ENCODE measurements at places on chromosomes 1 and 21.

- DNase-seq = no peak
These were observed 67.3 kb downstream of the SLC35F3 start for GRCh38 chr1:233971753-233972152.

- peak; percentile 32 for DNase-seq
These were observed 23.0 kb upstream of the DMBX1 start for GRCh38 chr1:46466477-46467182.

DNA sequence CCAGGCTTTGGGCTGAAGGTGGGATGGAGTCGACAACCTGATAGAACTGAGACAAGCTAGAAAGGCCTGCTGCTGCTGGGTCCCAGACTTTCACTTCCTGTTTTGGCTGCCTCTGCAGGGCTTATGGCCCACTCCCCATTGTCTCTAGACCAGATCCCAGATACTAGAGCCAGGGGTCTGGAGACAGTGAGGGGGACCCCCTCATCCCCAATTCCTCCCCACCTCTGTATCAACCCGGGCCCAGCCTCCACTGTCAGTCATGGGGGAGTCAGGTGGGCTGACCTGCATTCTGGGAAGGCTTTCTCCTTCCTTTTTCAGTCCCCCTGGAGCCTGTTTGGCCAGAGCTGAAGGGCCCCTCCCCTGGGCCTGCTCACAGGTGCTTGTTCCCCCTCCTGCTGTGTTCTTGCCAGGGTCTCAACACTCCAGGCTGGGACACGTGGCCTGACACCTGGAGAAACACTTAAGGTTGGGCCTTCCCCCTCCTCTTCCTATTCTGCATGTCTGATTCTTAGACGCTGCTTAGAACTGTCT is 18.0 kb upstream of the ETV3L start:
- peak; percentile 18 for DNase-seq

DNA sequence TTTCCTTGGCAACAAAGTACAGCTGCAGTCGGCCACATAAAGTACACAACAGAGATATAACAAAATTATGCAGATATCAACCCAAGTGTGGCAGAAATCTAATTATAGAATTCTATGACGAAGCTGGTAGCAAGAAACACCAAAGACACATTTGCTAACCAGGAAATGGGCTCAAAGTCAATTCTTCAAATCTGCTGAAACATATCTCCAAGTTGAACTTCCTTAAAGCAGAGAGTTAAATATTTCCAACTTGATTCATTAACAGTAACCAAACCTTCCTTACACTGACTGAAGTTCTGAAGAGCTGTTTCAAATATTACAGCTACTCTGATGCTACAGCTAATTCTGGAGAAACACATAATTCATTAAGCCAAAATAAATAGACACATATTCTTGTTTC is 67.6 kb upstream of the SDC3 start:
- DNase-seq = no peak

- DNase-seq = no peak
These were observed 2.2 kb downstream of the TGFB2 start for GRCh38 chr1:218347336-218347722.

DNA sequence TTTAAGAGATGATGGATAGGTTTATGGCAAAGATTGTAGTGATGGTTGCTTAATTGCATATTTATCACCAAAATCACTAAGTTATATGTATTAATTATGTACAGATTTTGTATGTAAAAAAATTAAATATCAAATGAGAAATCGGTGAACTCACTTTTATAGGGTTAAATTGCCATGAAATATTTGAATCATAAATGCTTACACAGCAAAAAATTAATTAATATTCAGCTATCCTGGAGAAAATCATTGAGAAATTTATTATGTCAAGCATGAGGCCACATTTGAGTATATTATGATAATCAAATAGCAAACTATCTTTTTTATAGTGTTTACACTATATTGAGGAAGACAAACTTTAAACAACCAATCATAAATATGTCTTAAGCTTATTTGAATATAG is 239.4 kb upstream of the BRINP3 start:
- DNase-seq = no peak

GRCh38 chr1:67700692-67701410 is 15.8 kb downstream of the GADD45A start:
- DNase-seq = no peak

GRCh38 chr1:174874331-174875053 is 125.3 kb upstream of the CACYBP start:
- DNase-seq = no peak

DNA sequence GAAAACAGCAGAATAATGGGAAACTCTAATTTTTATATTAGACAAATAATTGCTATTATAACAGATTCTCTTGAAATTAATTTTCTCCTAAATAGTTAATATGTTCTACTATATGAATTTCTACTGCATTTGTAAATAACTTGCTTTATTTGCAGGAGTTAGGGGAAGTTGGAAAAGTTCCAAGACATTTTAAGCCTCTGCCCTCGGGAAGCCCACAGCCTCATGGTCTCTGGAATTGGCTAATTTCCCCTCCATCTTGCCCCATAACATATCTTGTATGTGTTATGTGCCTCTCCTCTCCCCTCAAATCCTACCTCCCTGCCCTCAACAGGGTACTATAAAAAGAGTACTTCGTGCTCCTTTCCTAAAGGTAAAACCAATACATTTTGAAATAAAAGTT is 271.4 kb upstream of the NR5A2 start:
- no peak for DNase-seq

DNA sequence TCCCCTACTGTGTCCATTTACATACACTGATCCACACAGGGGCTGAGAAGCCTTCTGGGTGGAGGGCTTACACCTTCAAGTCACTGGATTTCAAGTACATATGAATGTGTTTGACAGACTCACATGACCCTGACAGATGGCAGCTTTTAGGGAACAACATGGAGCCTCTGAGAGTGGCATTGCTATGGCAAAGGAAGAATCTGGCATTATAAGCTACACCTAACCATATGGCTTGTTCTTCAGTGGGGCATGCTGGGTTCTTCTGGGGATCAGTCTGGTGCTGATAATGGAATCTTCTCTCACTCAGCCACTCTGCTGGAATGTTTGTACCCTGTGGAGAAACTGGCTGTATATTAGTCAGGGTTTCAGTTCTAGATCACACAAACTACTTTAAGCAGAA is 68.5 kb upstream of the PDE4B start:
- DNase-seq = no peak

- DNase-seq = no peak
These were observed 6.3 kb upstream of the TTC34 start for GRCh38 chr1:2807678-2808385.

GRCh38 chr1:200380589-200381021 is 29.2 kb downstream of the ZNF281 start:
- DNase-seq = no peak

DNA sequence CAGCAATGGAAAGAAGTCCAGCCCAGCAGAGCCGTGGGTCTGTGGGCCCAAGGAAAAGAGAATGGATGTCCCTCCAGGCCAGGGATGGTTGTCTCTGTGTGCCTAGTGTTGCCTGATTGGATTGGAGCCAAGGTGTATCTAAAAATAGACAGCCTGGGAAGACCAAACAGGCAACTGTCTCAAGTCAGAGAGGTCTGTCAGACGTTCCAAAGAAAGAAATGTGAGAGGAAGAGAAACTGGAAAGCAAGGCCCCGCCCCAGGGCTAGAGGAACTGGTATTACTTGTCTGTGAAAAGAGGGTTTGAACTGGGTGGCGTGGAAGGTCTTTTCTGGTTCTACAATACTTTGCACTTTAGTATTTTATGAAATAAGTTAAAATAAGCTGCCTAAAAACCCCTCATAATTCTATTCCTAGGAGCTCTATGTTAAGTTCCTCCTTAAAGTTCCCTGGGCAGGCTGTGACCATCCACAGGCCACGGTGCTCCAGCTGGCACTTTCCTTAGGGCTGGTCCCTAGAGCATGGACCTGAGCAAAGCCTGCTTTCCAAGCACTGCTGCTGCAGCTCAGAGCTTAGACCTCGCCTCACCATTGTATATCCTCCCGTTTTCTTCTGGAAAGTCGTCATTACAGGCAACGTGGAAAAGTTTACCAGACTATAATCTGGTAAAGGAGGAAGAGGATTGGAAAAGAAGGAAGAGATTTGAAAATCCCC is 151.6 kb downstream of the DISC1 start:
- DNase-seq = no peak

GRCh38 chr1:59743324-59744091 is 71.2 kb upstream of the HOOK1 start:
- no peak for DNase-seq

DNA sequence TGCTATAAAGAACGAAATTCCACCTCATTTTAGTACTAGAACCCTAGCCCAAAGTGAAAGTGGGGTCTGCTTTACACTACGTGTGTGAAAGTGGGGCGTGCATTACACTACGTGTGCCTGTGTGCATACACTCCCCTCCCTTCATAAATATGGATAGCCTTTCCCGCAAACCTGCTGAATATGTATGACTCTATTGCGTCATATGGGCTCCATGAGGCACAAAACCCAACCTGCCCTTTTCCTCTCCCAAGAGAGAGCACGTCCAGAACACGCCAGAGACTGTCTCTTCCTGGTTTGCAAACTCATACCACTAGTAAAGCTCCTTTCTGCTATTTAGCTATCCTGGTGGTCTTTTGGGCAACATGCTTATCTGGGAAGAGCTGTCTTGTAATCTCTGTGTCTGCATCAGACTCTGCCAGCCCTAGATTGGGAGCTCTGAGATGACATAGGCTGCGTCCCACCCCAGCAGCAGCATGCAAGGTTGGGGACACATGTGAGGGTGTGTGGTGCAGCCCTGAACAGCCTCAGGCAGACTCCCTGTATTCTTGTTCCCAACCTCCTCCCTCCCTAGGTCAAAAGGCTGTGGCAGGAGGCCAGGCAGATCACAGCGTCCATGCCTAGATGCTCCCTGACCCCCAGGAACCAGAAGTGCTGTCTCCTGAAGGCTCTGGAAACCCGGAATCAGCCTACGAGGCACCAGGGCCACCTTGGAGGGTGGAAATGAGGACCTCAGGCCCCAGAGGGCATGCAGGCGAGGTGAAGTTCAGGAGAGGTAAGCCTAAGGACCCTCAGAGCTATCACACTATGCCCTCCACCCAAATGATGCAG is 12.3 kb upstream of the PADI1 start:
- DNase-seq = no peak

- no peak for DNase-seq
These were observed 423.5 kb downstream of the KIF26B start for GRCh38 chr1:245578308-245578707.

GRCh38 chr1:6658359-6659060 is 33.8 kb downstream of the THAP3 start:
- no peak for DNase-seq

DNA sequence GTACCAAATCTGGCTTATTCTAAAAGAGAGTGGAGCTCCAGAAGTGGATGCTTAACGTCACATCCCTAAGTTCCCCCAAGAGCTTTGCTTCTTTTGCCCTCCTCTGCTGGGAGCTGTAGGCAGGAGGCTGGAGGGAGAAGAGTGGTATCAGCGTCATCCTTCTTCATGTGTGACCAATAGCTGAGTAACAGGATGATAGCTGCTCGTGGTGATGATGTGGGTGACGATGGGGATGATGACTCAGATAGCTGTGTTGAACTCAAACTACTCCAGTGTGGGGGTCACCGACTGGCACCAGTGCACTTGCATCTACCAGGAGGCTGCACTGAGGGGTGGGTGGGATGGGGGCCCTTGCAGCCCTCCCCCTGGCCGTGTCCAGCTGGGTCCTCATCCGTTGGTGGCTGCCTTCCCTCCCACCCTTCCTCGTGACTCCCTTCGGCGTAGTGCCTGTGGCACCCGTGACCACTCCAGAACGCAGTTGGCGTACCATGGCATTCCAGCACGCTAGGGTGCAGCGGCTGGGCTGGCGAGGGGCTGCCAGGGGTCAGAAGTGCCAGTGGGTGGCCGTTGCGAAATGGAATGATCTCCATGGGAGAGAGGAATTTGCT is 1.1 kb downstream of the IGFN1 start:
- no peak for DNase-seq

DNA sequence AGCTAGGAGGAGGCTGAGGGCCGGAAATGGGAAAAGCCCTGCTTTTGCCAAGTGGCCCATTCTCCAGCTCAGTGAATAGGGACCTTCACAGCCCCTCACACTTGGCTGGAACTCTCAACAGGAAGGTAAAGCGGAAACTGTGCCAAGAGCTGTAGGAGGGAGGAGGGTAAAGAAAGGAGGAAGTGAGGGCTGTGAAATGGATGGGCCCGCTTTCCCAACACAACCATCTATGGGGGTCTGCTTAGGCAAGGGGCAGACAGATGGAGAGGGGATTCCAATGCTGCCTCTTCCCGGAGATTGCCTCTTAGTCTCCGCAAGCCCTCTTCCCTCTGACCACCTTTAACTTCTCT is 5.2 kb downstream of the INKA2 start:
- no peak for DNase-seq

- DNase-seq = peak; percentile 19
These were observed 41.4 kb downstream of the ZMYM1 start for GRCh38 chr1:35120458-35121133.

DNA sequence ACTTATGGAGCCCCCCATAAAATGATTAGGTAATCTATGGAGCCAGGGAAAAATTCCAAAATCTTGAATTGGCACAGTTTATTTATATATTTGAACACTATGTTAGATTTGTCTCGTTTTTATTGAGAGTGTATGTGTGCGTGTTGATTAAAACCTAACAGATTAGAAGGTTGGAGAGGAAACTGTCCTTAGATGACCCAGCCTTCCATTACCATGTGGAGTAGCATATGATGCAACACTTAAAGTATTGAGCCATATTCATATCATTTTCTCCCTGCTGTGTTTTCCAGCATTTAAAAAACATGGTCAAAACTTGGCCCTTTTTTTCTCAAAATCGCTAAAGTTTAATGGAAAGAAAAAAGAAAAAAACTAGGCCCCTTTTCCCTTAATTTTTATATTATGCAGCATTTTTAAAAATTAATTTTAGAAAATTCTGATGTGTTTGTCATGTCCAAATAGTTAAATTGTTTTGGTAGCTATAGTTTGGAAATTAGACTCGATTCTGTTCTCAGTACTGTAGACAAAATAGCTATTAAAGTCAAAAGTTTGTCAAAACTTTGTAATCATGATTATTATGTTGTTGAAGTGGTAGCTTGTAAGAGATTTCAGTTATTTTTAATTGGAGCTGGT is 2.3 kb downstream of the LRRC8D start:
- DNase-seq = no peak

- DNase-seq = no peak
These were observed 63.9 kb downstream of the KCNK2 start for GRCh38 chr1:215146240-215146975.

DNA sequence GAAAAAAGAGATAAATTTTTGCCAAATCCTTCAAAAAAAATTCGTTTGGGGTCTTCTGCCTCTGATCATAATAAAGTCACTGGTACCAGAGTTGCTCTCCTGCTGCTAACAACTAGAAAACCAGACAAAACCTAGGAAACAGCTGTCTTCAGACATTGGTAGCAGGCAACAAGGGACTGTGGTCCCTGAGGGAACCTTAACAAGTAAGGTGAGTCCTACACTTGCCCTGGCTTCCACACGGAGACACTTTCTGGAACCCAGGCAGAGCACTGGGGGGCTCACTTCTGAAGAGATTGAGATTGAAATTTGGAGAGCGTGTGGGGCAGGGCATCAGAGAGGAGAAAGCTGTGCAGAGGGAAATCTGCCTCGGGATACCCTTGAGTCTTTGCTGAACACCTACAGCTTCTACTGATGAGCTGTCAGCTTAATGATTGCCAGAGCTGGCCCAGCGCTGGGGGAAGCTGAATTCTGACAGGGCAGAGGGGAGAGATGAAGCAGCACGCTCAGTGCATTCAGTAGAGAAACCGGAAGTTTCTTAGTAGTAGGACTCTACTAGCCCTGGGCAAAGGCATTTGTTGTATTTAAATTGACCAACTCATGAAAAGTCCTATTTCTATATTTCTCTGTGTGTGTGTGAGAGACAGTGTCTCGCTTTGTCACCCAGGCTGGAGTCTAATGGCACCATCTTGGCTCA is 18.5 kb upstream of the FAM89A start:
- DNase-seq = no peak

GRCh38 chr1:101175466-101175865 is 61.4 kb upstream of the S1PR1 start:
- DNase-seq = no peak
